Activated T-helper 1 cell treated with anti-CD3 and anti-CD28 coated beads, Interleukin-2, amount 50 U/mL, for 16 hours (primary cell): ENCODE measurements at places on chromosomes 1 and 21.

DNA sequence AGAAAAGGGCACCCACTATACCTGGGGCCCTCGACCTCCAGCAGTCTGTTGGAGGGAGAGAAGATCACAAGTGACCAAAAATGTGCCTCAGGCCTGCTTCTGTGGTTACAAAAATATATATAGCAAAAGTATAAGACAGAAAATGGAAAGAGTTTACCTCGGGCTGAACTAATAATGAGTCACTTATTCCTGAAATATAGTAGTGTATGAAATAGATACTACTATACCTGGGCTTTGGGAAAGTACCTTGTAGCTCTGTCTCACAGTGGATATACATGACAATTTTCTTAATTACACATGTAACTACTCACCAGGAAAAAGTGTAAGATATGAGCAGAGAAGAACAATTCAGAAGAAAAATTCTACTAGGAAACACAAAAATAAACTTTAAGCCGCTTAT is 7.3 kb upstream of the APCS start:
- DNase-seq: no peak

GRCh38 chr1:52955129-52955970 is 28.3 kb downstream of the SCP2 start:
- no peak for DNase-seq

DNA sequence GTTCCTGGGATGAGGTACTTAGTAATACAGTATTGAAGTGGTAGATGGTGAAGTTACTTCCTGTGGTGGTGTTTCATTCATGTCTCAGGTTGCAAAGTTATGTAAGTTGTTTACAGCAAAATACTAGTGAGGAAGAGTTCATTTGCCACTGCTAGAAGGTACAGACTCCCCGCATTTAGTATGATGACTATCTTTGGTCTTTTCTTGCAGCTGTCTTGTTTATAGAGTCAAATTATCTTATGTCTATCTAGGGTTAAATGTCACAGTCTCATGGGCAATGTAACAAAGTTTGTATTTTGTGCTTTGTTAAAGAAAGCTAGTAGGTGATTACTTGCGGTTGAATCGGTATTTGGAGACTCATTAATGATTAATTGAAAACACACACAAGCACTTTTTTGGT is 50.2 kb downstream of the LRRC8D start:
- DNase-seq: no peak

GRCh38 chr1:186930238-186930637 is 101.5 kb downstream of the PLA2G4A start:
- no peak for DNase-seq

DNA sequence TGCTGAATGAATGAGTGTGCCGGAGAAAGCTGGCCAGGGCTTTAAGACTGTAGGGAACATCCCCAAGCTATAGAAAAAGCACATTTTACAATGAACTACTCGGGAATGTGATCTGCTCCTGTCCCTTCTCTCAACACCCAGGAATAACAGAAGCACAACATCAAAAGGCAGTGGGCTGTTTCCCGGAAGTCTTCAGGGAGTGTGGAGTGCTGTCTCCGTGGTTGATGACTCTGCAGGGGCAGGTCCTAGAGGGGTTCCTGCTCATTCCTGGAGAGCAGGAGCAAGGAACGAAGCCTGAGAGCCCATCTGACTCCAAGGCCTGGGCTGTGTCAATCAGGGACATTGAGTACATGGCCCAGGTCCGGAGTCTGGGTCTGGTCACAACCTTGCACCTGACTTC is 4.9 kb upstream of the IL22RA1 start:
- DNase-seq: no peak

- no peak for DNase-seq
Observed at GRCh38 chr1:29682919-29683295, 446.6 kb downstream of the PTPRU start.

DNA sequence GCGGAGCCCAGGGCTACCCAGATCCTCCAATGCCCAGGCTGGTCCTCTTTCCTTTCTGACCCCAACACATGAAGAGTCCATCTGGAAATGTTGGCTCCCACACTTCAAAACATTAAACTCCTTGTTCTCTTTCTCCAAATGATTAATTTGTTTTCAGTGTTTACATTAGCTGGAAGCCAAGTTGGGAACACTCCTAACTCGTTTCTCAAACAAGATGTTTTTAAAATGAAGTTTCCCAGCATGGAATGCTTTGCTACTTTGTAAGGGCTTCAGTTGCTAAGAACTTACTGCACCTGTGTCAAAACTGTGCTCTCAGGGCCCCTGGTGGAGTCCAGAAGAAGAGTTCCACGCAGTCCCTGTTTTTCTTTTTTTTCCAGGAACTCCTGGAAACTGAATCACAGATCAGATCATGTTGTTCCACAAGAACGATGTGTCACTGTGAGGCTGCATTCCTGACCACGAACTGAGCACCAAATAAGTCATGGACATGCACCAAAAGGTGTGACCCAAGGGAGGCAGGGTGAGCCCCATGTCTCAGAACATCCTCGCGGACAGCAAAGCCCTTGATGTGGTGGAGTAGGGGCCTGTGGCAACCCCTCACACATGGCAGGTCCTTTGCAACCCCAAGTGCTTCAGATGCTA is 257.3 kb downstream of the KCNJ6 start:
- no peak for DNase-seq

DNA sequence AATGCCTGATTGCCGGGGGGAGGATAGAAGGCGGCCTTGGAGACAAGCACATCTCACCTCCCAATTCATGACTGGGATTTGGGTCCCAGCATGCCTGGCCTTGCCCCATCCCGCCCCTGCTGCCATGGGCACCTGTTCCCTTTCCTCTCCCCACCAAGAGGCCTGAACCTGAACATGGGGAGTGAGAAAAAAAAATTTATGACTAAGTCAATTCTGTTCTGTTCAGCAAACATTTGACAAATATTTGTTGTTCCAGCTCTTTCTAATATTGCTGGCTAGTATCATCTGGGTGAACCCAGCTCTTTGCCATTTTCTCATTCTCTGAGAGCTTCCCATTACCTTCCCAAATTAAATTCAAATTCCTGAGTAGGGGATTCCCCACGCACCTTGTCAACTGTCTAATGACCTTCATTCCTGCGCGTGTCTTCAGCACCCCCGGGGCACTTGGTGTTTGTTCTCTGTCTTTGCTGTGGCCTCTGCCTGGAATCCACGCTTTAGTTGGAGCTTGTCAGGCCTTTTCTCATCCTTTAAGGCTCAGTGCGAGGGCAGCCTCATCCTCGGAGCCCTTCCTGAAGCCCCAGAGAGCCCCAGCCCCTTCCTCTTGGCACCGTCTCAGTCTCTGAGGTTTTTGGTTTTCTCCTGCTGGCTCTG is 42.8 kb downstream of the ARHGEF10L start:
- no peak for DNase-seq

GRCh38 chr1:193609592-193609991 is 423.2 kb upstream of the B3GALT2 start:
- no peak for DNase-seq

DNA sequence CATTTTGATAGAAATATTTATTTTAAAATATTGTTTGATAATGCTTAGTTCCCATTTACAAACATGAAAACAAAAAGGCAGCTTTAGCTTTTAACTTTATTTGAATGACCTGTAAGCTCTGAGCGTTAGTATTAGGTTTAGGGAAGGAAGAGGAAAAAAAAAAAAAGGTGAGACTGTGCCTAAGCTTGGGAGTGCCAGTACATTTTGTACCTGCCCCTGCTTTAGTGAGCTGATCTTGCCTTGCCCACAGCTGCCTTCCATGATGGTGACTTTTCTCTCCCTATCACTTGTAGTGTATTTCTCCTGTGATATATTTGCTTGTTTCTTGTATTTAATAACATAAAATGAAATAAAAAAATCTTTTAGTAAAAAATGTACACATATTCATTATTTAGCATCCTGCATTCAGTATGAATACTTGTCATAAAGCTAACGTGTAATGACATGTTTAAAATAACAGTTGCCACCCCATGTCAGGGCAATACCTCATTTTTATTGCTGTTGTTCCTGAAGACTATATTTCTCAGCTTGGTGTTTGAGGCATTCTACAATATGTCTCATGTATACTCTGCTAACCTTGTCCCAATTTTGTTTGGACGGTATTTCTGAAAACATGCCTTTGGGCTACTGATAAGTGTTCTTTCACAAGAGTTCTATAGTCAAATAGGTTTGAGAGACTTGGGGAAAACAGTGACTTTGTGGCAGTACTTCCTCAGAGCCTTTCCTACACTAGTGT is 76.3 kb downstream of the NEK7 start:
- DNase-seq: no peak

DNA sequence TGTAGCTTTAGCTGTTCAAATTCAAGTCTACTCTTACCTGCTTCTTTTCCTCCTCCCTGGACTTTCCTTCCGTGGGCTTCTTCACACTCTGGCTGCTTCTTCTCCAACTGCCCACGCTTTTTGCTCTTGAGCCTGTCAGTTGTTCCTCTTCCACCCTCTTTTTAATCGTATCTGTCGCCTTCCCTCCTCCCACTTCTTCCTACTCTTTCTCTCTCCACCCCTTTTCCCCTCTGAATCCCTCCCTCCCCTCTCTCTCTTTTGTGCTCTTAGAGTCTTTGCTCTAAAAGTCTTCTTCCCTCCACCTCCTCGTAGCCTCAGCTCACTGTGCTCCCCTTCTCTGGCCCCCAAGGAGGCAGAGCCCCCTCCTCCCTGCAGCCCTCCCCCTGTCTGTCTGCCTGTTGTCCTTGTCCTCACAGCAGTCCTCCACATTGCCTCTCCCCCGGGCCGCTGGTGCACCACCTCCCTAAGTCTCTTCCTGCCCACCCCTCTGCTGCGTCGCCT is 12.9 kb upstream of the GJA5 start:
- no peak for DNase-seq

DNA sequence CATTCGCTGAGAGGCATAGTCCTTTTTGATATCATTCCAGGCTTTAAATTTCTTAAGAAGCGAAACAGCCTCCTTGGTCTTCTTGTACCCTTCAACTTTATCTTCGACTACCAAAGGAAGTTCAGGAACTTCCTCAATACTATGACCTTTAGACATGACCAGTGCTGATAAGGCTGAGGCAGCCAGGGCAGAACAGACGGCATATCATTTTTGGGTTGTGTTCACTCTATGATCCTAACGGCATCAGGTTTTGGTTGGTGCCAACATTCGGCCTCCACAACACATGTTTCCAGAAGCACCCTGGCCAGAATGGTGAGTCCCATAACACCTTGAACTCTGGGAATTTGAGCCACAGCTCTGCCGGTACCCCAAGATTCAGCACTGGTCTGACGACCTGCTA is 31.4 kb upstream of the MYOC start:
- no peak for DNase-seq

- no peak for DNase-seq
Observed at GRCh38 chr1:193905288-193906085, 719.1 kb upstream of the B3GALT2 start.

GRCh38 chr1:192795916-192796618 is 12.8 kb upstream of the RGS2 start:
- no peak for DNase-seq

GRCh38 chr1:94072840-94073522 is 48.0 kb downstream of the ABCA4 start:
- no peak for DNase-seq

DNA sequence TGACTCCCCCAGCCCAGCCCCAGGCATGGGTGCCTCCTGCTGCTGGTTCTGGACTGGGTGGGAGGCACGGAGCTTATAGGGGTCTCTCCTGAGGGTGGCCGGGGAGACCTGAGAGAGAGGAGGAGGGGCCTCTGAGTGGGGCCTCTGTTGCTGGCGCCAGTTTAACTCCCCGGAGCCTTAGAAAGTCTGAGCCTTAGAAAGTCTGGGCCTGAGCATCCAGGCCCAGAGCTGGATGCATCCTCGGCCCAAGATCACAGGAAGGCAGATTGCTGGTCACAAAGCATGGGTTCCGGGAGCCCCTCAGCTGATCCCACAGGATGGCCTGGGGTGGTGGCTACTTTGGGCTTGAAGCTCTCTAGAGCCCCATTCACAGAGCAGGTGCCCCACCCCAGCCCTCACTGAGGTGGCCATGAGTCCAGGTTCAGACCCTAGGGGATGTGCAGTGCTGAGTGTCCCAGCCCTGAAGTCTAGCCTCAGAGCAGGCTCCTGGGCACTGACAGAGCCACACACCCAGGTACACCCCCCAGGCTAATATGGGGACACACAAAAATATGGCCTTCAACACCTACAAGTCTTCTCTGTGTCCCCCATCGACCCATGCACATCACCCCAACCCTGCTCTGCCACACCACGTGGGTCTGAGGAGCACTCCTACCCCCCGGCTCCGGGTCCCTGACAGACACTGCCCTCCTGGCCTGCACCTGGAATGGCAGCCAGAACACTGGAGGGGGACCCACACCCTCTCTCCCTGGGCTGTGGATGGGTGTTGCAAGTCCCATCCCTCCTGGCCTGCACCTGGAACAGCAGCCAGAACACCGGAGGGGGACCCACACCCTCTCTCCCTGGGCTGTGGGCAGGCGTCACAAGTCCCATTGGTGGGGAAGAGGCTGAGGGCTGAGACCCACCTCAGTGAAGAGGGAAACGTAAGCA is 9.7 kb downstream of the PLA2G2F start:
- no peak for DNase-seq

GRCh38 chr1:181476581-181476980 is 6.7 kb upstream of the CACNA1E start:
- no peak for DNase-seq

DNA sequence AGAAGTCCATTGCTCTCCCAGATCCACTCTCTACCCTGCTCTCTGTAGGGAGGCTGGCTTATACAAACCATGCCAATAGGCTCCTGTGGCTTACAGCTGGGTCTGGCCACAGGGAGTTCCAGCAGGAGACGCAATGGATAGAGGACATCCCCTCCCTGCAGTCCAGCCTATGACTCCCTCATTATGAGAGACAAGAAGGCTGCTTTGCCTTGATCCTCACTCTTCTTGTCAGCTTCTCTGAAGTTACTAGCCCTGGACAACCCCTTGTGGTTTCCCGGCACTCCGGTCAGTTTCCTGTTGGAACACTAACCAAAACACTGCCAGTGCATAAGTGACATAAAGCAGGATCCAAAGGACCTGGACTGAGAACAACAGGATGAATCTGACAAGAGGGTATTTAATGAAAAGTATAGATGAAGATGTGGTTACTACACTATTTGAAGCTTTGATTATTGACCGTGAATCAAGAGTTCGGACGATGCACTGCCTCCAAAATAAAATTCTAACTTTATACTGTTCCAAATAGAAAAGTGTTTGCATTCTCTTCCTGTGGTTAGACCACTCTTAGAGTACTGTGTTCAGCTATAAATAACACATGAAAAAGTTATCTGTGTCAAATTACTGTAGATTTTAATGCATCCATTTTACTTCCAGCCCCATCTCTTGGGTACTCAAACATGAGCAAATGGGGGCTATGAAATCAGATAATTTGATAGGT is 32.7 kb upstream of the ZNF326 start:
- DNase-seq: no peak

GRCh38 chr1:9604836-9605235 is 16.1 kb downstream of the TMEM201 start:
- DNase-seq: no peak

- no peak for DNase-seq
Observed at GRCh38 chr1:3697104-3697503, 44.8 kb downstream of the TP73 start.
